ENCODE measurements at places on chromosomes 2 and 18.
A peak's percentile ranks its signal among the peaks of the same experiment; 100 is the strongest.

DNA sequence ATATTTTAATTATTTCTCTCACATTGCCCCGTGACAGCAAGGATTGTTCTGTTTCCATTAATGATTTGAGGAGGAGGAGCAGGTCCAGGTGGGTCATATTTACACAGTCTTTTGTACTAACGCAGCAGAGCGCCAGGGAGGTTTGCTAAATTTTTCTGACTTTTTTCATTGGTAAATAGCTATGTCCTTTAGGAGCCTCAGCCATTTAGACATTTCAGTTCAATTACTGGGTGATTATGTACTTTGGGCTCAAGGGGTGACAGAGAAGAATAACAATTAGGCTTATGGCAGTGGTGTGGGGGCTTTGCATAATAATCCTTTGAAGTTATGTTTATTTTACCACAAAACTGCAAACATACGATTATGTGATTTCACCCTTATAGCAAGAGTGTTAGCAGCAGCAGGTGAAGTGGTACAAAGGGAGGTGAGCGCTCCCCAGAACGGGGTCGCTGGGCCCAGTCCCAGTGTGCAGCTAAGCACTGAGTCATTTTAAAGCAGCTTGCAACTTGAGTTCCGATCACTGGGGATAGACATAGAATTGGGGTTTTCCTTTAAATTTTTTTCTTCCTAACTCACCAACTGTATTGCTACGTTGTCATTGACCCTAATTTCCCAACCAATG lies 80.3 kb downstream of the TSHZ1 start:
- DNase-seq: no peak

- DNase-seq: no peak
These were observed 124.6 kb downstream of the VIT start for GRCh38 chr2:36820942-36821605.

DNA sequence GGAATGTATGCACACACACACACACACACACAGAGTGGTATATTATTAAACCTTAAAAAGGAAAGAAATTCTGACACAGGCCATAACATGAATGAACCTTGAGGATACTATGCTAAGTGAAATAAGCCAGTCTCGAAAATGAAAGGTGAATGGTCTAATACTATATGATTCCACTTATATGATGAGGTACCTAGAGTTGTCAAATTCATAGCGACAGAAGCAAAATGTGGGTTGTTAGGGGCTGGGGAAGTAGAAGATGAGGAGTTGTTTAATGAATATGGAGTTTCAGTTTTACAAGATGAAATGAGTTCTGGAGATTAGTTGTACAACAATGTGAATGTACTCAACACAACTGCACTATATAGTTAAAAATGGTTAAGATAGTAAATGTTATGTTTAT lies 118.1 kb downstream of the ABCA12 start:
- no peak for DNase-seq

- no peak for DNase-seq
These were observed 64.5 kb downstream of the BAZ2B start for GRCh38 chr2:159551806-159552205.

DNA sequence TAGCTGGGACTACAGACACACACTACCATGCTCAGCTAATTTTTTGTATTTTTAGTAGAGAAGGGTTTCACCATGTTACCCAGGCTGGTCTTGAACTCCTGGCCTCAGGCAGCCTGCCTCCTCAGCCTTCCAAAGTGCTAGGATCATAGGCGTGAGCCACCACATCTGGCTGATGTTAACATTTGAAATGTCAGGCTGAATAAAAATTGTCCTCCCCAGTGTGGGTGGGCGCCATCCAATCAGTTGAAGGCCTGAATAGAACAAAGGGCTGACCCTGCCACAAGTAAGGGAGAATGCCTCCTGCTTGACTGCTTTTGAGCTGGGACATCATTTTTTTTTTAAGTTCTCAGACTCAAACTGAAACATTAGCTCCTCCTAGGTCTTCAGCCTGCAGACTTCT lies 21.0 kb upstream of the RHOB start:
- DNase-seq: no peak

DNA sequence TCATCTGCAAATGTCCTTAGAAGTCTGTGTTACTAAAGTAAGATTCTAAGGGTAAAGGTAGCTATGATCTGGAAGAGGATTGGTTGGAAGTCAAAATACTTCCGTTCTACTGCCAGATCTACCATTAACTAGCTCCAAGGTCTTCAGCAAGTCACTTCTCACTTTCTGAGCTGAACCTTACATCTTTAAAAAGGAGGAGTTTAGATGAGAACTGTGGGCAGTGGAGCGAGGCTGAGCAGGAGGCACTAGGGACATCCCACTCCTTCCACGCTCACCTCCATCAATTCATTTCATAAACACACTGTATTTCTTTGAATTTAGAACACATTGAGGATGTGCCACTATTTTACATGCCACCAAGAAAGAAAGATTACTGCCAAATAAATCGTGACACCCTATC lies 143.0 kb downstream of the ABCA12 start:
- DNase-seq: no peak

DNA sequence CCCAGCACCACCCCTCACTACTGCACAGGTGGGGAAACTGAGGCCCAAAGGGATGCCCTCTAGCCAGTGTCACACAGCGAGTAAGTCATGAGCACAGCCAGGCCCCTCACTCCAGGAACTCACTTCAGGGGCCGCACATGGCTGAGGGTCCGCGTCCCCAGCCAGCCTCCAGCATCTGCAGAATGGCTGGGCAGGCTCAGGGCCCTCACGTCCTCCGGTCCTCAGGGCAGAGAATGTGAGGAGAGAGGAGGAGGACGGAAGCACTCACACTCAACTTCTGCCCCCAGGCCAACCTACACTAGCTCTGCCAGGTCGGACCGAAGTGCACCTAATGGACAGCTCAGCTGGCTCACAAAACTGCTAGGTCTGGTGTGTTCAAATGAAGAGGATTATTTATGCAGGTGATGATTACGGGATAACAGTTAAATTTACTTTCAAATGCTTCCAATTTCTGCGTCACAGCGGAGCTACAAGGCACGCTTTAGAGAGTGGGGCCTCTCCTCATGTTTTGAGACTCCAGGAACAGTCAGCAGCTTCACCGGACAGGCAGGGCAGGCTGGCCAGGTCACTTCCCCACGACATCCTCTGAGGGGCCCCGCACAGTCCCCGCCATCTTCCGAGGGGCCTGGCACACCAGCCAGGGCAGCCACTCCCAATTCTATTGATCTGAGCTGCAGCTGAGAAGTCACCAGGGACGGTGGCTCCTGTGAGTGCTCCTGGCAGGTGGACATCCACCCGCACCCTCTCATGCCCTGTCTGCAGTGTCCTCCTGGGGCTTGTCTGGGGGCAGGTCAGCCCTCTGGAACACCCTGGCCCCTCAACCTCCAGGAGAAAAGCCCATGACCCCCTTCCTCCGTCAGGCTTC lies 26.5 kb downstream of the KIF1A start:
- DNase-seq: no peak

GRCh38 chr2:71667256-71668182 lies 214.2 kb downstream of the DYSF start:
- DNase-seq: peak; percentile 8

- no peak for DNase-seq
These were observed 402.6 kb downstream of the EIPR1 start for GRCh38 chr2:2974982-2975381.

- no peak for DNase-seq
These were observed 107.6 kb downstream of the HAUS1 start for GRCh38 chr18:46211816-46212215.

GRCh38 chr2:23292024-23292423 lies 93.0 kb upstream of the KLHL29 start:
- no peak for DNase-seq

DNA sequence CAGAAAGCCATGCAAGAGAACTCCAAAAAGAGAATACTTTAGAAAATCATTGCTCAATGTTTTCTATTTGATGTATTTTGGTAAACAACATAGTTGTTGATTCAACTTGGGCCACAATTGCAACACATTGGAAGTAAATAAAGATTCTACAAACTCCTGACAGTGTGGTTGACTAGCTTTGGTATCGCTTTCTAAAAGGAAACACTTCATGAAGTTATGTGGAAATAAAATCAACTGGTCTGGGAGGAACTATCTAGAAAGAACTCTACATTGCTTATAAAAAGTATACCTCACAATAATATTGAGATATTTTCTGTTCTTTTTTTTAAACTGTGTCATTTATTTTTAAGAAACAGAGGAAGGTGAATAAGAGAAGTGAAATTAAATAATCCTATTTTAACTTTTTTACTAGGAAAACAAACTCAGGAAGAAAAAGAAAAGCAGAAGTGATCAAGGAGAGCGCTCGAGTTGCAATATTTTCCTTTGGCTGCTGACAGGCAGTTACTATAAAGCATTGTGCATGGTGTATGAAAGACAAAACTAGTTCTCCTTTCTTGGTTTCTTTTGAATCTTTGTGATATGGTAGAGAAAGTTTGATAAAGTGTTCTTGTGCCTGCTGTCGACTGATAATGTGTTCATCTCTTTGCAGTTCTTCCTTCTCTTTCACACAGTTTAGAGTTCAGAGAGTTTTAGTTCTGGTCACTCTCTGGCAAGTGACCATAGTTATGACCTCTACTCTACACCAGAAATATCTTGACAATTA lies 3.0 kb downstream of the DHRS9 start:
- DNase-seq: no peak

GRCh38 chr2:219253753-219254589 lies at the start of gene TUBA4A:
TSS of gene TUBA4A (minus strand) at chr2:219253918. CDS start at chr2:219253858, 60 bp downstream.
- peak; percentile 73 for DNase-seq

GRCh38 chr18:41693008-41693407 lies 262.0 kb upstream of the PIK3C3 start:
- DNase-seq: no peak

DNA sequence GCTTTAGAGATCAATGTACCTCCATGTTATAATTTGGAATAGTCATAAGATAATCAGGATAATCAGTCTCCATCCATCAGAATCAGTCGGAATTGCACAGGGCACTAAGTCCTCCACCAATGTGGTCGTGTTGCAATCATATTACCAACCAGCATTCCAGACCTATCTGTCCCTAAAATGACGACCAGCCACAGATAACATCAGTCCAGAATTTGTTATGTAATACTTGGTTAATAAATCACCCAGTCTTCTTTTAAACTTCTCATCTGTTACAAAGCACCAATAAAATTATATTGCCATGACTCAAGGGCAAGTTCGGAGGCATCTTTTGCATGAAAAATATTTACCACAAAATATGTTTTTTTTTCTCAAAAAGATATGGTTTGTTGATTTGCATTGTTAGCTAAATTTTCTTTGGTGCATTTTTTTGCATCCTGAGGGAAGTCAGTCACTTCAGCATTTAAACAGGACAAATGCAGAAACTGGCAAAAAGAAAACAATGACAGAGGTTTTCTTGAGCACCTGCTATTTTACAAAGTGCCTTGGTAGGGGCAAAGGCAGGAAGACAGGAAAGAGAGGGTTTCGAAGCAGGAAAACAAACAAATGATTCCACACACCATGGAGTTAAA lies 29.3 kb downstream of the PIEZO2 start:
- DNase-seq: no peak

DNA sequence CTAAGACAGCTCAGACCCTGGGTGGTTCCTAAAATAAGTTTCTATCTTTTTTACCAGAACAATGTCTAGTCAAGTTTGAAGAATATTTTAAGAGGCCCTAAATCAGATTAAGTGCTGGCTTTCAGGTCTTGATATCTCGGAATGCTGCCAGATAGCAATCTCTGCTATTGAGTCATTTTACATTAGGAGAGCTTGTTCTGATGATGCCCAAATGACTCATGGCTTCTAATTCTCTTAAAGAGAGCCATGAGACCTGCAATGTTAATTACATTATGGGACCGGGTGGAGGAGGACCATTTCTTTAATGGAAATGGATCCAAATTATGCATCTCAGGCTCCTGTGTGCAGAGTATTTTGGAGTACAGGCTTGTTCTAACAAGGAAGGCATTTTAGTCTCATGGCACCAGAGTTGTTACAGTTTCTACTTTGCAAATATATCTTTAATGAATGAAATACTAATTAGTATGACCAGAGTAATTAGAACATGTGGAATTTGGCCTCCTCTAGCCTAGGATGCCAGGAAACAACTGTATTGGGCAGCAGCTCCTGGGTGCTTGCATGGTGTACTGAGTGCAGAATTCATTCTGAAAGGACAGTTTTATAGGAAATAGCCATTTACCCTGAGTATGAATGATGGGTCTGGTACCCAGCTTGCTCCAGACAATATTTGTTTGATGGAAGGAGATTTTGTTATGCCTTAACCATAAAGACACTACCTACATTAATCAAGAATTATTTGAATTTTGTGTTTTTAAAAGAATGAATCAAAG lies 94.0 kb upstream of the SULT1C3 start:
- no peak for DNase-seq

DNA sequence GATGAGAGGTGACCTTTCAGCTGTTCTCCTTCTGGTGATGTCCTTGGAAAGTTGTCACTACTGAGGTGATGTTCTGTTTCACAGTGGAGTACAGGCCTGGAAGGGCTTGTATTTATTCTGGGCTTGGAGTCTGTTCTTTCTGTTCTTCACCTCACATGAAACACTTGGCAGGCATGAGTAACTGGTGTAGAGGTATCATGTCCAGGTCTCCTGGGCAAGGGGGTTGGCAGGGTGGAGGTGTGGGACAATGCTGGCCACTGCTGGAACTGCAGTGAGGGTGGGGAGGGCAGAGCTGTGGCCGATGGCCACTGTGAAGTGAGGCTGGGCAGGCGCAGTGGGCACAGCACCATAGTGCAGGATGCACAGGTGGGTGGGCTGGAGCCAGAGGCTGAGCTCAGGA lies 35.4 kb downstream of the PLEKHB2 start:
- no peak for DNase-seq

GRCh38 chr2:206989311-206989710 lies 50.0 kb downstream of the CPO start:
- peak; percentile 35 for DNase-seq

DNA sequence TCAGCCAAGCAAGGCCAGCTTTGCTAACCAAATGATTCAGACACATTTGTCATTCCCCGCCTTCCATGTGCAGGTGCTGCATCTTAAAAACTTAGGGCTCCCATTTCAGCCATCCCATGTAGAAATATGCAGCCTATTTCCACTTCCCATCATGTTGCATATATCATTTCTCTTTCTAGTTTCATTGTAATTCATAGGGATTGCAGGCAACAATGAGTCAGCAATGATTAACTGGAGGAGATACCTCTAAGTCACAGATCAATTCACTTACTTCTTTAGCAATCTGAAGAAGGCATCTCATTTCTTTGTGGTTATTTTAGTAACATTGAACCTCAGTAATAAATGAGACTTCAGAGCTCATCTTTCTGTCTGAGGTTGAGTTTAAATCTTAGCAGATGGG lies 276.1 kb upstream of the PKDCC start:
- DNase-seq: no peak

- DNase-seq: no peak
These were observed 64.7 kb downstream of the STK25 start for GRCh38 chr2:241443486-241444223.

DNA sequence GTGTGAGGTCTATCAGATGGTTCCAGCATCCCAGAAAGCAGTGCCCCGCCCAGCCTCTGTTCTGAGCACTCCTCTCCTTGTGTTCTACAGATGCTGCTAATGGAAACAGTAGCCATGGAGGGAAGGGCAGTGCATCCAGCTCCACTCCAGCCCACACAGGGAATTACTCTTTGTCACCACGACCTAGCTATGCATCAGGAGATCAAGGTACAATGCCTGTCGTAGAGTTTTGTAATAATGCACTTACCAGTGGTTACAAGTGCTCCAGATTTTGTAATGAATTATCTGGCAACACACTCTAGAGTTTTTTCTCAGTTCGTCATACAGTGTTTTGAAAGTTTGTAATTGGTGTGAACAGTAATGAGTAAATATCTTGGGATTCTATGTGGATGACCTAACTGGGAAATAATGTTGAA lies 161.1 kb downstream of the ESCO1 start:
- DNase-seq: no peak

- DNase-seq: peak; percentile 14
These were observed 124.5 kb downstream of the DCDC2C start for GRCh38 chr2:3827673-3828575.
